Hindlimb muscle (tissue), 1 donor: ENCODE measurements at places on chromosomes 4 and X. TPM values are rescaled to one million over a fixed set of nuclear protein-coding genes. Genes with fewer than 3 reads are reported as not detected.

PPP1R2C gene
- not detected for polyA plus RNA-seq

OCIAD1 gene
- 211 TPM for polyA plus RNA-seq

ALPK1 gene
- 7.6 TPM for polyA plus RNA-seq

PAGE2 gene
- not detected for polyA plus RNA-seq

ARX gene
- polyA plus RNA-seq = 6.9 TPM

MPP1 gene
- 20.7 TPM for polyA plus RNA-seq

CFAP99 gene
- polyA plus RNA-seq = not detected

CCKAR gene
- polyA plus RNA-seq = not detected

RTL3 gene
- polyA plus RNA-seq = 0.99 TPM

TLR7 gene
- 1.9 TPM for polyA plus RNA-seq

UCP1 gene
- polyA plus RNA-seq = not detected

MFAP3L gene
- polyA plus RNA-seq = 1.7 TPM

UGT2B11 gene
- not detected for polyA plus RNA-seq

DNA sequence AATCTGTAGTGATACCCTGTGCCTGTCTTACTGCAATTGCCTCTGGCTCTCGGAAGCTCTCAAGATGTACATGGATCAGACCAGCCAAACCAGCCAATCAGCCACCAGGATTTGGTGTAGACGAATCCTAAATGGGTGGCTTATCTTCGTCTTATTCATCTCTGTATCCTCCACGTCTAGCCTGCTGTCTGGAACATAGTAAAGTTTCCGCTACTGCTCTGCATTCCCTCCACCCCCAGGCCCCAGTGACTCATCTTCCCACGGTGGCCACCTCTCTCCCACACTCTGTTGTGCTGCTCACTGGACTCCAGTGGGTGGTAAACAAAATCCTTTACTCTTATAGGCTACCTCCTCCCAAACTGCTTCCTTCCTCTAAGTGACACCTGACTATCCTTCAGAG is 37.8 kb downstream of the SEPTIN6 start:
- peak; percentile 33 for DNase-seq

DNA sequence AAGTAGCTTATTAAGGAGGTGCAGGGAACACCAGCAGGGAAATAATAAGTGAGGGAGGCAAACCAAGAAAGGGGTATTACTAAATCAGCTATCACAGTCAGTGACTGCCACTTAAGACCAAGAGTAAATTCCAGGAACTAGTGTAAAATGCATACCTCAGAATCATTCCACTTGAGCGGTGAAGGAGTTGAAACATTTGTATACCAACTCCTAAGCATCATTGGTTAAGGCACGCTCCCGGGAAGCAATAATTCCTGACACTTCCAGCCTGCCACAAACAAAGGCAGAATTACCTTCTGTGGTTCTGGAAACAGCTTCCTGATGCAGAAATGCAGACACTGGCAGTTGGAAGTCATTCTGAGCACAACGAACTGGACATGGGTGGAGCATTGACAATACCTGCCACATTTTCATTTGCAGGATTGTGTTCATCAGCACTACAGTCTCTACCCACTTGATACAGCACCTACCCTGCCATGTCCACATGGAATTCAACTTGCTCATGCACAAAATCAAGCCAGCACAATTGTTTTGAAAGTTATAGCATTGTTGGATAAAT is 82.1 kb downstream of the PPP1R2C start:
- DNase-seq = no peak

- DNase-seq = no peak
Observed at GRCh38 chr4:38489924-38490639, 173.9 kb upstream of the KLF3 start.

- DNase-seq = no peak
Observed at GRCh38 chrX:108245462-108245861, 153.9 kb downstream of the ATG4A start.

DNA sequence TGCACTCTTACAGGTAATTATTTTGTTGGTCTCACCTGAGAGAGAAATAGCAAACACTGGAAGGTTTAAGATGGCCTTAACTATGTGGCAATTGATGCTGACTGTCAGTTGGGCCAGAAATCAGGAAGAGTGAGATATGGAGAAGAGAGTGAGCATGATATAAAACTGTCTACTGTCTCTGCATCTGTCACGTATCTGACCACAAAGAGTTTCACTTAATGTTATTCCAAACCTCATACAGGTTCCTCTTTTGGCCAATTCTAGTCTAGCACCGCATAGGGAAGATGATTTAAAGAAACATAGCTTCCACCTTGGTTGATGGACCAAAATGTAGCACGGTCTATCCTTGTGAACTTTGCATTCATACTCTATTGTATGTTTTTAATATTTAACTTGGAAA is 381.0 kb upstream of the BOD1L1 start:
- no peak for DNase-seq

DNA sequence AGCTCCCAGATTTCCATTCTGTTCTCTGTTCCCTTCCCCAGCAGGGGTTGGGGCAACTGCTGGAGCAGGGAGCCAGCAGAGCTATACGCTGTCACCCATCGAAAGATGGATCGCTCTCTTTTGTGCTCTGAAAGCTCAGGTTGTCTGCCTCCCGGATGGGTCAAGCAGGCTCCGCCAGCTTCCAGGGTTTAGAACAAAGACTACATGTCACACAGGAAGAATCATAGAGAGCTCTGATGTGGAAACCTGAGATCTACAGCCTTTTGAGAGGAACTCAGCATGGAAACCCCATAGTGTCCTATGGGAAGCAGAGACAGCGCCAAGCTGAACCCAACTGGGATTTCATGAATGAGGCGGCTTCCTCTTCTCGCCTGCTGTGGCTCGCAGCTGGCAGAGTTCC is 205.4 kb downstream of the HS3ST1 start:
- no peak for DNase-seq

DNA sequence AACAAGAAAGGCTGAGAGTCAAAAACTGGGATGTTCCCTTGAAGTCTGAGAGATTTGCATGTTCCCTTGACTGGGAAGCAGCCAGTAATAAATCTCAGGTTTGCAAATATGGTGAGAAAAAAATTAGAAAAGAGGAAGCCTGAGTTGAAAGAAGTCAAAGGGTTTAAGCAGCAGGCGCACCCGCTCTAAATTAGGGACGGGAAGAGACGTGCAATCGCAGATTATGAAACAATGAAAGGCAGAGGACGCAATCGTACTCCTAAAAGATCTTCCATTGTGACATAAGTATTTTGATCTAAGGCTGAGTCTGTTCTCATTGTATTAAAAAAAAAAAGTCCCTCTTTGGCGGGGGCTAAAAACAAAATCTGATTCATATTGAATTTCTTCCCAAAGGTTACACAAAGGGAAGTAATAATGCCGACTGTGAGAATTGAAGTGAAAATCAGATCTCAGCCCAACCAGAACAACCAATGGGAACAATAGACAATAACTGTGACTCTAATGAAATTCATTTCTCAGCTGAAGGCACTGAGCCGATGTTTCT is 28.2 kb downstream of the SAT1 start:
- no peak for DNase-seq

- no peak for DNase-seq
Observed at GRCh38 chrX:38864165-38864564, 62.9 kb downstream of the MID1IP1 start.

DNA sequence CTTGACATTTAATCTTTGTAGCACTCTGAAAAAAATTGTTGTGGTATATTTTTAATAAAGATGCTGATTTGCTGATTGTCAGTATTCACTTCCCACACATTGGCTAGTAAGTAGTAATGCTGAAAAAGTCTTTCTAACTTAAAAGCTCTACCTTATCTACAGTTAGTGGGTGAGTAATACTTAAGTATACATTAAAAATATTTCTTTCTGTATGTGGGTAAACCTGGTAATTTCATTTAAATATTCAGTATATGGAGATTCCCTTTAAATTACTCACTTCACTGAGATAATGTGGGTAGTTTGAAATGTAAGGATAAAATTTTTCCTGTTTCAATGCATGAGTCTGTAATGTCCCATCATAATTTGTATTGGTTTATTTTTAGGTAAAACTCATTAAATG is 5.6 kb downstream of the TMEM33 start:
- no peak for DNase-seq

GRCh38 chr4:175054980-175055379 is 136.8 kb downstream of the ADAM29 start:
- no peak for DNase-seq

GRCh38 chr4:86099348-86099747 is 260.5 kb downstream of the MAPK10 start:
- no peak for DNase-seq

GRCh38 chrX:41142130-41142910 is 57.1 kb downstream of the USP9X start:
- DNase-seq = no peak
